Activated CD8-positive, alpha-beta memory T cell treated with anti-CD3 and anti-CD28 coated beads for 48 hours (primary cell): ENCODE measurements at places on chromosomes 7 and 10.

- no peak for DNase-seq
These were observed 6.9 kb downstream of the ITPRIP start for GRCh38 chr10:104331208-104331838.

DNA sequence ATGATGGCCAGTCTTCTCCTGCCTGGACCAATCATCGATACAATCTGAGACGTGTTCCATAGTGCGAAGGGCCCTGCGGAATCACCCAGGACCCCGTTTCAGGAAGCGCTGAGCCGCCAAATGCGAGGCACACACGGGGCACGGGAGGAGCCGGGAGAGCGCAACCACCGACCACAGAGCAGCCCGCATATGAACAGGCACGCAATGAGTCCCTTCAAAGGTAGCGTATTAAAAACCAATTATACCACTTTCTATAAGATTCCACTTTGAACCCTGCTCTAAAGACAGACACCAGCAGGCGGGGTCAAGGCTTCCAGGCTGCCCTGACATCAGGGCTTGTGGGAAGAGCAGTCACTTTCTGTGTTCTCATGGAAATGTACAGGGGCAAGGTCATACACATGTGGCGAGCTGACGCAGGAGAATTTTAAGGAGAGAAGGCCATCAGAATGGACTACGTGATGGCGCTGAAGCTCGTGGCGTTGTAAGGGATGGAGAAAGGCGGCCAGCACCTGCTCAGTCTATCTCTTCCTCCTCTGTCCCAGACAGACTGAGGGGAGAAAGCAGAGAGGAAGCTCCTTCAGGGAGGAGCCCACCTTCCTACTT, 46.2 kb downstream of the AMZ1 start:
- no peak for DNase-seq

DNA sequence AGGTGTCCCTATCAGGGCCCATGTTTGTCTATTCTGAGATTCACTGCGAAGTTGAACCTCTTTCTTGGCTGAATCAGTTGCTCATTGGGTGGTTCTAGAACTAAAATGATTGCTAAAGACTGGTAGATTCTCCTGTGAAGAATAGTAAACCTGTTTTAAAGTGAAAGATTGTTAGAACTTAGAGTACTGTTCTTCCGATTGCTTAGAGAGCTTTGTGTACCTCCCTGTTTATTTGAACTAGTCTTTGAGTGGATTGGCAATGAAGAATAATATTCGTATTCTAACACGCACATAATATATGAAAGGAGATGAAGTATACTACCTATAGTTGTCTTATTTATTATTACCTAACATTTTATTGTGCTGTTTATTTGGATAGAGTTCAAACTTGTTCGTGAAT, 124.8 kb upstream of the RPA3 start:
- DNase-seq, result no peak

DNA sequence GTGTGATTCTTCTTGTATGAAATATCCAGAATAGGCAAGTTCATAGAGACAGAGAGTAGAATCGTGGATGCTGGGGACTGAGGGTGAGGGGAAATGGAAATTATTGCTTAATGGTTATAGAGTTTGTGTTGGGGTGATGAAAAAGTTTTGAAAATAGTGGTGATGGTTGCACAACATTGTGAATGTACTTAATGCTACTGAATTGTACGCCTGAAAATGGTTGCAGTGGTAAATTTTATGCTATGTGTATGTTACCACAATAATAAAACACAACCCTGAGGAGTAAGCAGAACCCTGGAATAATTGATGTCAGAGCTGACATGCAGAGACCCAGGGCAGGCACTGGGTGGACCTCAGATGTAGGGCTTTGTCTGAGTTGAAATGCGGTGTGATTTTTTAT, 57.6 kb downstream of the TACR2 start:
- no peak for DNase-seq

- no peak for DNase-seq
These were observed 87.6 kb downstream of the PIP4K2A start for GRCh38 chr10:22626784-22627183.
